ENCODE measurements at places on chromosomes 16 and 17. TPM values are rescaled to one million over a fixed set of nuclear protein-coding genes. Genes with fewer than 3 reads are reported as not detected.

Gene BCL6B
- total RNA-seq: 16.4 TPM

Gene CCL4L2
- 1.4 TPM for total RNA-seq

DNA sequence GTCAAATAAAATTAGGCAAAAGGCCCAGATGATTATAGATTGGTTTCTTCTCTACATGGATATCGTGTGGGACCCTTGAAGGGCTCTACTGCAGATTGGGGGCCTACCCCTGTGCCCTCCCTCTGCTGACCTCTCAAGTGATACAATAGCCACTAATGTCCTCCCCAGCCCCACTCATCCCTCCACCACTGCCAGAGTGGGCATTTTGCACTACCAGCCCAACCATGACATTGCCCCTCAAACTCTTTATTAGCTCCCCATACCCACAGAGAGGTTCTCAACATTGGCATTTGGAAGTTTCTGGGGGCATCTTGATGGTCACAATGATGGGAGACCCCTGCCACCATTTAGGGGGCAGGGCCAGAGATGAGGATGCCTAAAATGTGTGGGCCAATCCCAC is 41.8 kb downstream of the CCDC182 start:
- DNase-seq: no peak

GRCh38 chr16:63289834-63290460 is 1253.7 kb upstream of the CDH8 start:
- DNase-seq: no peak

GRCh38 chr17:3921006-3921405 is 4.7 kb upstream of the P2RX1 start:
- DNase-seq: no peak

GRCh38 chr17:10081571-10082169 is 116.7 kb downstream of the GAS7 start:
- DNase-seq: no peak

All from aorta (tissue), 5 donors.